ENCODE measurements at places on chromosomes 11 and 22.

DNA sequence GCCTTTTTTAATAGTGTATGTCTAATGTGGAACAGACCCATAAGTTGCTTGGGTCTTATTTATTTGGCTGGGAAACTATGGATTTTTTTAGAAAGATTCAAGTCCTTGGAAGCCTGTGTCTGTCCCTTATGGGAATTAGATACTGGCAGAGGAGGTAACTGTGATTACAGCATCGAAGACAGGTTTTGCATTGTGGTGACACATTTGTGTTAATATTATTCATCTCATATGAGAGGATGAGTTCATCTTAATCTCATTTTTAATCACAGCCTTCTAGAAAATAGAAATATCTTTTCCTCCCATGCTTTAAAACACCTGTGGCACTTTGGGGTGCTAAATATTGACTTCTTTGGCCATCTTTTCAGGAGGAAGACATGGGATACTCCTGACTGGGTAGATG, 9.2 kb downstream of the TAB1 start:
- no peak for DNase-seq

GRCh38 chr11:57638005-57638781, 11.5 kb downstream of the YPEL4 start:
- no peak for DNase-seq

DNA sequence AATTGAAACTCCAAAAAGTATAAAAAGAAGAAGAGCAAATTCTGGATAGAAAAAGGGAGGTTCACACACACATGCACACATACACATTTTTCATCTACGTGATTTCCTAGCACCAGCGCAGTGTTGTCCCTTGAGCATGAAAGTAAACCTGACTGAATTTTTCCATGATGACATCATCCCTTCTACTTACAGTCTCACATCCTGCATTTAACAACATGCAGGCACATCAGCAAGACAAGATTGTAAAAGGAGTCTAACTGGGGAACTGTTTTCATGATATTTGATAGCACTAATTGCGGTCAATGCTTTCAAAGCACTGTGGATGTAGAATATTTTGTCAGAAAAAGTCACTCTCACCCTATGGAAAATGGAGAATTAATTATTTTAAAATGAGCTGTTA, 36.6 kb downstream of the GAS2 start:
- no peak for DNase-seq

DNA sequence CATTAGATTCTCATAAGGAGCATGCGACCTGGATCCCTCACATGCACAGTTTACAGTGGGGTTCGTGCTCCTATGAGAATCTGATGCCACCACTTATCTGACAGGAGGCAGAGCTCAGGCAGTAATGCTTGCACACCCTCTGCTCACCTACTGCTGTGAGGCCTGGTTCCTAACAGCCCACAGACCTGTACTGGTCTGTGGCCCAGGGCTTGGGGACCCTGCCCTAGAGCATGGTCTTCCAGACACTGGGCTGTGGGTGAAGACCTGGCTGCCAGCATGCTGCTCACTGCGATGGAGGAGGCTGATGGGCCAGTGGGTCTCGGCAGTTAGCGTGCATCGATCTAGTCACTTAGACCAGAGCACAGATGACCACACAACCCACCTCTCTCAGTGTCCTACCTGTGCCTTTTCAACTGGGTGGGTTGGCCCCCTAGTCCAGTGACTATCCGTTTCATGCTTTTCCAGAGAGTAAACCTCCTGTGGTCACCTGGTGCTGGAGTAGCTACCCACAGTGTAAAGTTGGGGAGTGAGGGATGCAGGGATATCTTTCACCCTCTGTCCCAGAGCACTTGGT, 21.1 kb downstream of the MED15 start:
- DNase-seq, result no peak

GRCh38 chr11:119363081-119363850, 16.8 kb upstream of the MFRP start:
- no peak for DNase-seq

DNA sequence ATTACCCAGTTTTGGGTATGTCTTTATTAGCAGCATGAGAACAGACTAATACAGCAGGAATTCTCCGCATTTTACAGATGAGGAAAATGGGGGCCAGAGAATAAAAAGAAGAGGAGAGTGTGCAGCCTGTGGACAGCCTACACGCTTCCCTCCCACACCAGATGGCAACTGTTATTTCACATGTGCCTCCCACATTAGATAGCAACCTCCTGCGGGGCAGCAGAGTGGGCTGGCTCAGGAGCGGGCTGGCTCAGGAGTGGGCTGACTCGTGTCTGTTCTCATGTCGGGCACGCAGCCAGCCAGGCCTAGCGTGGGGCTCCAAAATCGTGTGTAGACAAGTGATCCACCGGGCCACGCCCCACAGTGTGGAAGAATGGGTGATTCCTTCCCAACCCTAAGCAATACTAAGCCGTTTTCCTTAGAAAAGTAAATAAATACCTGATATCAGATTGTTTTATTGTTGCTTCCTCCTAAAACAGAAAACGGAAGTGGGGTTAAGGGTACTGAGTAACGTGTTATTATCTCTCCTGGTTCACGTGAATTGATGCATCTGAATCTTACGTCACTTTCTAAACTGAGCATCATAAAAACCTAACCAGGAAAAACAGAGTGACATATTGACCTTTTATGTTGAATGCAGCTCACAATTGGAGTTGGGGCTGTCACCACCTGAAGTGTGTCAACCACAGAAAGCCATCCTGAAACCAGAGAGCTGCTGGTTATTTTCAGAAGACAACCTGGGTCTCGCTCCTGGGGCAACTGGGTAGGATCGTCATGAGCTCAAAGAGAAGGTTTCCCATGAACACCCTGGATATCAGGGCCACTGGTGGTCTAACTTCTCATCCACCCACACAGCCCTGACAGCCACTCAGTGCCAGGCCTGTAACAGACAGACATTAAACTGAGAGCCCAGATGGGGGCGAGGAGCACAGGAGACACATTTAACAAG, 3.3 kb downstream of the TTLL1 start:
- DNase-seq, result no peak

DNA sequence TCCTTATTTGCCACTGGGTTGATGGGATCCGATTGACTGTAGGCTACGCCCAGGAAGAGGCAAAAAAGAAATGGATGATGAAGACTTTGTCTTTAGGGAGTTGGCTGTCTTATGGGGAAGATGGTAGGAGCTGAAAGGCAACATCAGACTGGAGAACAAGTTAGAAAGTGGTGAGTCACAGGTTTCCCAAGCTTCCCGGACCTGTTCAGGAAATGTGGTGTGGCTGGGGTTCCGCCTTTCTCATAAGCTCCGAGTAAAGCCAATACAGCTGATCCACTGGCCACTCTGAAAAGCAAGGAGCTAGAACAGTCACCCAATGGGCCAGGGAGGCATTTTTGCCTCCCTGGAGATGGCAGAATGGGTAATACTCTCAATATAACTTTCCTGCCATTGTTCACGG, 194.5 kb downstream of the SNX19 start:
- DNase-seq, result no peak

- DNase-seq, result no peak
Measured at GRCh38 chr11:102793677-102794290, 4.2 kb downstream of the MMP1 start.

GRCh38 chr11:60981515-60981914, 10.0 kb downstream of the CD6 start:
- DNase-seq, result no peak

GRCh38 chr11:88596786-88597185, 259.2 kb upstream of the CTSC start:
- DNase-seq, result no peak

DNA sequence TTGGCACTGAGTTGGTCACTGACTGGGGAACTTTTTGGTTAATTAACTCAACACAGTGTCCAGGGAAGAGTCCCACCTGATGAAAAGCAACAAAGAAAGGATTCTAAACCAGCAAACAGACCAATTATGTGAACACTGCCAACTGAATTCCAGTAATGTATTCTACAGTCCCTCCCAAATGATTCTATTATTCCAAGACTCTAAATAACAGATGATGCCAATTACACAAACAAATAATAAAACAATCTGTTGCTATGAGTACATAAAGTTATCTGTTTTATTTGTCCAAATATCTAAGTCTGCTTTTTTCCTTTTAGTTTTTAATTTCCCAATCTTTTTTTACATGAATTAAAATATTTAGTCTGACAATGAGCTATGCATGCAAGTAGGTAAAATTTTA, 98.3 kb upstream of the TP53AIP1 start:
- no peak for DNase-seq

- DNase-seq, result no peak
Measured at GRCh38 chr11:70573701-70574151, 175.4 kb downstream of the CTTN start.

DNA sequence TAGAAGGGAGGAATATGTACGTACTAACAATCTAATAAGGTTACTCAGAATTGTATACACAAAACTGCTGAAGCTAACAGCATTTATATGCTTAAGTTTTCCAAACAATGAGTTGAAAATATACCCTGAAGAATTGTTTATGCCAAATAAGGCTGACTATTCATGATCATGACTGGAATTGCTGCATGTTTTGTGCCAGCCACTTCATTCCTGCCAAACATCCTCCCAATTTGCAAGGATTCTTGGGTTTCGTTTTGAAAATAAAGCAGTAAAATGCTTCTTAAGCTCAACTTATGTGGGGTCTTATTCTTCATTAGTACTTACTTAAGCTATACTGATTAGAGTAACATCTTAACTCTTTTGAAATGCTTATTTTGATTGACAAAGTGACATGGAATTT, 149.0 kb downstream of the SPON1 start:
- no peak for DNase-seq

GRCh38 chr22:33095661-33096060, 37.5 kb upstream of the SYN3 start:
- DNase-seq, result no peak

- DNase-seq, result no peak
Measured at GRCh38 chr22:17368554-17369438, 464 bp upstream of the CECR2 start.

DNA sequence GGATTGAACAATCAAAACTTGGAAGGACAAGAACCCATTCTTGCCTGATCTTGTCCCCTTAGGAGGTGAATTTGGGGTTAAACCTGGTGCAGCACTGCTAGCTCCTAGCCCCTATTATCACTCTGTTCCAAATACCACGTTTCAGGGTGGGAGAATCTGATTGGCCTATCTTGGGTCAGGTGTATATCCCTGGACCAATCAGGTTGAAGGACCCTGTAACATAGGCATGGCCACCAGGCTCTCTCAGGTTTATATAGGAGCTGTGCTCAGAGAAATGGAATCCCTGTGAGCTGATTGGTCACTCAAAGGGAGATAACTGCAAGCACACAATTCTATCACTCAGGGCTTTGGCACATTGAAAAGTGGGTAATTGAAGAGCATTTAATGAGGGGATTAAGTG, 26.6 kb upstream of the AMPD3 start:
- no peak for DNase-seq

DNA sequence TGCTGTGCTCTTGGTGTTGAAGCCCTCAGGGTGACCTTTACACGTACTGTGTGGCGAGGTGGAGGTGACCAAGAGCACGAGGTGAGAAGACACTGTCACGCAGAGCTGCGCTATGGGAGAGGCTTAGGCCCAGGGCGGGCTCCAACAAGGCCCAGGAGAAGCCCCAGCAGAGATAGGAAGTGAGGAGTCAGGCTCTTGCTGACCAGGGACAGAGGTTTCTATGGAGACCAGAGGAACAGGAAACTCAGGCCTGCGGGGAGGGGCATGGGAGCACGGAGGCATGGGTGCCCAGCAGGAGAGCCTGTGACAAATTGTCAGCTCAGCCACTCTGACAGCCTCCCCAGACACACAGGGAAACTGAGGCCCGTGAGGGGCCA, 15.8 kb downstream of the DGKZ start:
- DNase-seq, result no peak

DNA sequence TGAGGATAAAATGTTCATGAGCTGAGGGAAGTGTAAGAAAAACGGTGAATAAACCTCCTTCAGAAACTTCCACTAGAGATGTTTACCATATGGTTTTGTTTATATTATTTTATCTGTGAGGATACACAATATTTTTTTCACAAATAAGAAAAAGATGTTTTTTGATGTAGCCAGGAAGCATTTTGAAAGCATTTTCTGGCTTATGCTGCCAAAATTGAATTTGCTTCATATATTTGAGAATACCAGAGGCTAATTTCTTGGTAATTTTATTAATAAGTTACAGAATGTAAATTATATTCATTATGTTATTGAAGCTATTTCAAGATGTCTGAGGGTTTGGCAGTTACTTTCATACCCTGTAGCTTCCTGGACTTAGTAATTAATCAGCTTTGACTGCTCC, 686.6 kb downstream of the LUZP2 start:
- DNase-seq, result no peak

DNA sequence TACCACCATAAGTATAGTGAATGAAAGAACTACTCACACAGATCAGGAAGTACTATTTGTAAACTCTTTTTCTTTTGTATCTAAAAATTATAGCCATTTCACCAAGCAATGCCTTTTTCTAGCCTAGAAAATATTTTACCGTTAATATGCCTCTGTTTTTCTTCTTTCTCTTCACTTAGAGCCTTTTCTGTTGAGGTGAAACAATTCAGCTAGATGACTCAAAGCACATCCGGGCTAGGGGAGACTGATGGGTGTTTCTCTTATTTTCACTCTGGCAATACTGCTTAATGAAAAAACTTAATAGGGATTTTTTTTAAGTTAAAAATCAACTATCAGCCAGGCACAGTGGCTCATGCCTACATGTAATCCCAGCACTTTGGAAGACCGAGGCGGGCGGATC, 93.3 kb downstream of the SGSM3 start:
- no peak for DNase-seq

DNA sequence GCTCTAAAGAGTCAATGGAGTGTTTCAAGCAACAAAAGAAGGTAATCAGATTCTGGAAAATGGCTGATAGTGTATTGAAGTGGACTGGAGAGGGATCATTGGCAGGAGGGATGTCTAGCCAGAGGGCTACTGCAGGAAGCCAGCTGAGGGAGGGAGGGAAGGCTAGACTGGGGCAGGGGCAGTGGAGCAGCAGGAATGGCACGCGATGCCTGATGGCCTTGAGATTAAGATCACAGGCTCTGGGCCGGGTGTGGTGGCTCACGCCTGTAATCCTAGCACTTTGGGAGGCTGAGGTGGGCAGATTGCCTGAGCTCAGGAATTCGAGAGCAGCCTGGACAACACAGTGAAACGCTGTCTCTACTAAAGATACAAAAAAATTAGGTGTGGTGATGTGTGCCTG, 47.5 kb upstream of the PRDM11 start:
- DNase-seq, result no peak

- no peak for DNase-seq
Measured at GRCh38 chr11:67651976-67652781, 1.6 kb upstream of the ACY3 start.

All from activated CD4-positive, CD25-positive, alpha-beta regulatory T cell (primary cell).